ENCODE measurements at places on chromosomes 16 and 17.

- no peak for DNase-seq
These were observed 156.4 kb upstream of the CDC42EP4 start for GRCh38 chr17:73468221-73468620.

DNA sequence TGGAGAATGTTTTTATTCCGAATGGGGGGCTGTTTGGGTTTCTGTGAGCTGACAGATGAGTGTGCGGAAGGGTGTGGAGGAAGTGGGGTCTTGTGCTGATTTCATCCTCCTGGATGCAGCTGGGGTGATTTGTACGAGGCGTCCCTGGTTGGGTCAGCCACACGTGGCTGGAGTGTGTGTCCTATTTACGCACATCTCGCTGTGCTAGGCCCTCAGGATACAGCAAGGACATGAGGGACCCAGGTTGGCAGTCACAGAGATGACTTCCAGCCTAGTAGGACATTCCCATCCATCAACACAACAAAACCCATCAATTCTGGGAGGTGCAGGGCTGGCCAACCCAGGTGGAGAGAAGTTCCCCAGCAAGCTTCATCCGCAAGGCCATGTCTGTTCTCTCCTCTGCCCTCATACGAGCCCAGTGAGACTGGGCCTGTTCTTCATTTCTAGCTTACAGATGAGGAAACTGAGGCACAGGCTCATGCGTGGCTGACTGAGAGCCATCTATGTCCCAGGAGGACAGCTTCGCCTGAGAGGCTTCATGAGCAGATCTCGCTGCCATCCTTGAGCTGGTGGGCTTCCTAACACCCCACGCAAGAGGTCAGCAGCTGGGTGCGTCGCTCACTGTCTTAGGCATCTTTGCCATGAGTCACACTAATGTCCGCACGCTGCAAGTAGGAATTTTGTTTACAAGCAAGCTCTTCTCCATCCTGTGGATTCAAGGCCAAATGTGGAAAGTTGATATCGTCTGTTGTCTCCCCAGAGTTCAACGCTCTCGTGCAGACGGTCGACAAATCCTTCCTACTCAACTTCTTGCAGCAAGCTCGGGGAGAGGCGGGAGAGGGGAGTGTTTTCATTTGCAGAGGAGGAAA, 24.4 kb downstream of the IRF8 start:
- no peak for DNase-seq

DNA sequence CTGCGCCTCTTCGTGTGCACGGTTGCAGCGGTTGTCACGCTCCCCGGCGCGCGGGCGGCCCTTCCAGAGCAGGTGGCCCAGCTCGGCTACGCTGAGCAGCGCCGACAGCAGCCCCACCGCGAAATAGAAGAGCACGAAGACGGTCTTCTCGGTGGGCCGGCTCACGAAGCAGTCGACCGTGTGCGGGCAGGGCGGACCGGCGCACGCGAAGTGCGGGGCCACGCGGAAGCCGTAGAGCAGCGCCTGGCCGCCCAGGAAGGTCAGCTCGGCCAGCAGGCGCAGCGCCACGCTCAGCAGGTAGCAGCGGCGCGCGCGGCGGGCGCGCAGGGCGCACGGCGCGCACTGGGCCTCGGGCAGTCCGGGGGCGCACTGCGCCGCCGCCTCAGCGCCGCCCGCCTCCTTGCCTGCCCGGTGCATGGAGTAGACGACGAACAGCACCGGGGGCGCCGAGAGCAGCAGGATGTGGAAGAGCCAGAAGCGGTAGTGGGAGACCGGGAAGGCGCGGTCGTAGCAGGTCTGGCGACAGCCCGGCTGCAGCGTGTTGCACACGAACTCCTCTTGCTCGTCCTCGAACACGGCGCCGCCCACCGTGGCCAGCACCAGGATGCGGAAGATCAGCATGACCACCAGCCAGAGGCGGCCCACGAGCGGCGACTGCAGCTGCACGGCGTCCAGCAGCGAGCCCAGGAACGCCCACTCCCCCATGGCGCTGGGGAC, 1.3 kb downstream of the GJD3 start:
- peak; percentile 79 for DNase-seq

DNA sequence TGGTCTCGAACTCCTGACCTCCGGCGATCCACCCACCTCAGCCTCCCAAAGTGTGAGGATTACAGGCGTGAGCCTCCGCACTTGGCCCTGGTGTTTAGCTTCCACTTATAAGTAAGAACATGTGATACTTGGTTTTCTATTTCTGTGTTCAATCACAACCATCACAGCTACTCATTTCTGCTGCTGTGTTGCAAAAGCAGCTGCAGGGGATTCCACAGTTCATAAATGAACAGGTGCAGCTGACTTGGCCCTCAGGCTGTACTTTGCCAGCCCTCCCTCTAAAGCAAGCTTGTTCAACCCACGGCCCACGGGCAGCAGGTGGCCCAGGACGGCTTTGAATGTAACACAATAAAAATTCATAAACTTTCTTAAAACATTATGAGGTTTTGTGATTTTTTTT, 79.2 kb downstream of the SLC39A11 start:
- DNase-seq = no peak

- DNase-seq = no peak
These were observed 6.4 kb downstream of the PIEZO1 start for GRCh38 chr16:88778541-88779065.

GRCh38 chr17:82502207-82502606, 17.3 kb upstream of the FOXK2 start:
- DNase-seq = no peak

- no peak for DNase-seq
These were observed 1130.4 kb downstream of the CDH8 start for GRCh38 chr16:60905811-60906210.

DNA sequence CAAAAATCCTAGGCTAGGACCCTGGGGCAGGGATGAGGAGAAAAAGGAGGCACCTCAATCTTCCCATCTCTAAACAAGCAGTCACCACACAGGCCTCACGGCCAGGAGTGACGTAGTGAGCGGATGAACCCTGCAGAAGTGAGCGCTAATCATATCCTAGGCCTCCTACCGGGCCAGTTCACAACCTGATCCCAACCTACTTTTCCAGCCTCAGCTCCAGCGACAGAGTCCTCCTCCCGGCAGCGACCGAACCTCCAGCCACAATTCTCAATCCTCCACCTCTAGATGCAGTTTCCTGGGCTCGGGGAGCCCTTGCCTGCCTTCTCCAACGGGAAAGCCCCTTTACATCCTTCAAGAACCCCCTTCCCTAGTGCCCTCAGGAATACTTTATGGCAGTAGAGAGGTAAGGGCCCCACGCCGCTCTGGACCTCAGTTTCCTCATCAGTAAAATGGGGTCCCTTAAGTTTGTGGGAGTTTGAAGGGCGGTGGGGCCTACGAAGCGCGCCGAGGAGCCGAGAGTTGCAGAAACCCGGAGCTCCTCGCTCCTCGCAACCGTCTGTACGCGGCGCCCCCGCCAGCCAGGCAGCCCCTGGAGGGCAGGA, 1.4 kb downstream of the ZNF668 start:
- DNase-seq = no peak

DNA sequence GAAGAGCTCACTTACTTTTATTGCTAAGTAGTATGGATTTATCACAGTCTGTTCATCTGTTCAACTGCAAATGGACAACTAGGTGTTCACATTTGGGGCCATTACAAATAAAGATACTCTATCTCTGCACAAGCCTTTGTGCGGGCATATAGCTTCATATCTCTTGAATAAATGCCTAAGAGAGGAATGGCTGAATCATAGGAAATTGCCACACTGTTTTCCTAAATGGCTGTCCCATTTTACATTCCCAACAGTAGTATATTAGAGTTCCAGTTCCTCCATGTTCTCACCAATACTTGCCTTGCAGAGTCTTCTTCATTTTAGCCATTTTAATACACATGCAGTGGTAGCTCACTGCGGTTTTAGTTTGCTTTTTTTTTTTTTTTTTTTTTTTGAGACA, 20.5 kb downstream of the NSMCE1 start:
- DNase-seq = no peak

DNA sequence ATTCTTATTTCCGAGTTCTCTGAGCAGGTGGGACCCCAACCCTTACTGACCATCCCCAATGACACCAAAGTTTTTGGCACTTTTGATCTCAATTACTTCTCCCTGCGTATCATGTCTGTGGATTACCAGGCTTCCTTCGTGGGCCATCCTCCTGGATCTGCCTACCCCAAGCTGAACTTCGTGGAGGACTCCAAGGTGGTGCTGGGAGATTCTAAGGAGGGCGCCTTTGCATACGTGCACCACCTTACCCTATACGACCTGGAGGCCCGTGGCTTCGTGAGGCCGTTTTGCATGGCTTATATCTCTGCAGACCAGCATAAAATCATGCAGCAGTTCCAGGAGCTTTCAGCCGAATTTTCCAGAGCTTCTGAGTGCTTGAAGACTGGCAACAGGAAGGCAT, 868 bp downstream of the SMCR8 start:
- no peak for DNase-seq

GRCh38 chr17:75763613-75764416, 1.2 kb downstream of the GALK1 start:
- DNase-seq = no peak

DNA sequence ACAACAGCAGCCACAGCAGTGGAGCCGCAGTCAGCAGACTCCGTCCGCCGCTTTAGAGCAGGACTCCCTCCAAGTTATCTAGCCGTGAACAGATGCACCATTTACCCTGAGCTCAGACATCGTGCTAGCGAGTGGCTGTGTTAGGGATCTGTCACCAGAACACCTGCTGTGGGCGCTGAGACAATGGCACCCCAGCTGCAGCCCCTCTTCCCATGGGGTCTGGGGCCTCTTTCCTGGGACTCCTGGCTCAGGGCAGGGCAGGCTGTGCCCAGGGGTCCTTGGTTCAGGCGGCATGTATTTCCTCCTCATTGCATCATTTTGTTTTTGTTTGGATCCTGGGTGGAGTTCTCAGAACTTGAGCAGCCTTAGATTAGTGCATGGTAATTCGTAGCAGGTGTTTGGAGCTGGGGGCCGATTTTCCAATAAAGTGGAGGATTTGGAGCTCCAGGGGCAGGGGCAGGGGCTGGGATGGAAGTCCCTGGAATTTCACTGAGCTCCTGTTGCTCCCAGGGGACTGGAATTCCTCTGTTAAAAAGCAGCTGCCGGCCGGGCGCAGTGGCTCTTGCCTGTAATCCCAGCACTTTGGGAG, 23.4 kb downstream of the NMRAL1 start:
- DNase-seq = no peak

GRCh38 chr17:45896803-45897693, 2.7 kb downstream of the MAPT start:
- no peak for DNase-seq

DNA sequence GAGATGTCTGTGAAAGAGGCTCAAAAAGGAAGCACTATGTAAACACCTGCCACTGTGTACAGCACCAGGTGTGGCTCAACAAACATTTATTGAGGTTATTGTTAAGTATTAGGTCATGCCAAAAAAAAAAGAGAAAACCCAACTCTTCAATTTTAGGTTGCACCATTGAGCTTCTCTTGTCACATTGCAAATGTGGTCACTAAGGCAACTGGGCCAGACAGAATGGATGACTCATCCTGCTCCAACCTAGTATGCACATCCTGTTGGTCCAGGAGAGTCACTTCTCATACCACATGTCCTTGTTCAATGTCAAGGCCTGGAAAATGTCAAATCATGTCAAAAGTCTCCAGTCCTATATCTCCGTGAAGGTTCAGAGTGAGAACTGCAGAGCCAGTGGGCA, 25.0 kb downstream of the HOXB1 start:
- DNase-seq = no peak

- DNase-seq = no peak
These were observed 18.3 kb downstream of the KRT12 start for GRCh38 chr17:40848583-40849235.

DNA sequence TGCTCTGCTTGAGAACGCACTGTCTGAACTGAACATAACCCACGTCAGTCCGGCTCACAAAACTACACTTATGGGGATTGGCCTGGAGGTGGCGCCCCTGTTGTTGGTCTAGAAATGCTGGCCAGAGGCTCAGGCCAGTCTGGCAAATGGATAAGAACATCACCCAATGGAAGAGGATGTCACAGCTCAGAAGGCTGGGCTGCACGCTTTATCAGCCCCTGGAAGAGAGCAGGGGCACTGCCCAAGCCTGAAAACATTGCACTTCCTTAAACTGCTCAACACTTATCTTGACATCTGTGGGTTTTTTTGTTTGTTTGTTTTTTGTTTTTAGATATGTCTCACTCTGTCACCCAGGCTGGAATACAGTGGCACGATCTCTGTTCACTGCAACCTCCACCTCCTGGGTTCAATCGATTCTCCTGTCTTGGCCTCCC, 24.8 kb upstream of the BPTF start:
- DNase-seq = peak; percentile 85

DNA sequence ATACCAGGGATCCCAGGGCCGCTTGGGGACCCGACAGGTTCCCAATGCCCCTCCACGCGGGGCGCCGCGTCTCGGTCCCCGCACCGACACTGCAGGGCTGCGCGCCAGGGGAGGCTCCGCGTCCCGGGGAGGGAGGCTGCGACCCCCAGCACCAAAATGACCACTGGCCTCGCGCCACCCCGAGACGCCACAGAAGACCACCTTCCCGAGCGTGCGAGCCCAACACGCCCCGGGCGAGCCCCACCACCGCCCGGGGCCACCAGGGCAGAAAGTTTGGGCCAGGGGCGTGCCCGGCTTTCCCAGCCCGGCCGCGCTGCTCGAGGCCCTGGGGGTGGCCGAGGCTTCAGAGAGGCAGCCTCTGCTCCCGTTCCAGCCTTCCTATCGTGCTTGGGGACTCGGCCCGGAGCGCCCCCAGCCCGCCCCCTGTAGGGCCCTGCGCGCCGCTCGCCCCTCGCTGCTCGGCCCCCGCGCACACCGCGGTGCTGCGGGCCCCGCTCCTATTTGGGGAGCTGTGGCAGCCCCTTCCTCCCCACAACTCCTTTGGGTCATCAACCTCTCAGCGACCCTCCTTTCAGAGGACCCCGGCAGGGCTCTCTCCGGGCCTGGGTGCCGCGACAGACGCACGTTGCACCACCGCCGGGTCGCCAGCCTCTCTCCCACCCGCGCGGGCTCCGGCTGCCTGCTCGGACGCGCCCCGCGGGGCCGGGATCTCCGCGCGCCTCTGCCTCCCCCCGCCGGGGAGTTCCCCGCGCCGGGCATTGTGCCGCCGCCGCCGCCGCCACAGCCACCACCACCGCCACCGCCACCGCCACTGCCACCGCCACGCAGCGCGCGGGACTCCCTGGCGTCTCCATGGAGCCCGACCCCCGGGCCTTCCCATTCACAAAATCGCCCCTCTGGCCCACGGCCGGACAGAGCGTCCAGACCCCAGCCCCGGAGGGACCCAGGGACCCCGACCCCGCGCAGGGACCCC, 892 bp downstream of the RBFOX3 start:
- DNase-seq = no peak
